ENCODE measurements at places on chromosomes 7 and 10. TPM values are rescaled to one million over a fixed set of nuclear protein-coding genes. Genes with fewer than 3 reads are reported as not detected.

RAPGEF5 gene
- total RNA-seq: 121 TPM

TMEM196 gene
- 2.4 TPM for total RNA-seq

GRCh38 chr10:48613016-48613415, 8.1 kb upstream of the ARHGAP22 start:
- H3K27me3 ChIP-seq: no peaks in the 10 kb centered on the region
- no peak overlapping the region for H3K4me3 ChIP-seq
- no peaks in the 10 kb centered on the region for H3K36me3 ChIP-seq
- H3K27ac ChIP-seq: no peak overlapping the region

- no peak for DNase-seq
- peaks cover 19% of the 10 kb centered on the region for H3K36me3 ChIP-seq
- no peaks in the 10 kb centered on the region for H3K27me3 ChIP-seq
- H3K27ac ChIP-seq: no peak overlapping the region
- no peaks in the 10 kb centered on the region for H3K4me1 ChIP-seq
Observed at GRCh38 chr10:100192350-100192749, 6.5 kb upstream of the ERLIN1 start.

DNA sequence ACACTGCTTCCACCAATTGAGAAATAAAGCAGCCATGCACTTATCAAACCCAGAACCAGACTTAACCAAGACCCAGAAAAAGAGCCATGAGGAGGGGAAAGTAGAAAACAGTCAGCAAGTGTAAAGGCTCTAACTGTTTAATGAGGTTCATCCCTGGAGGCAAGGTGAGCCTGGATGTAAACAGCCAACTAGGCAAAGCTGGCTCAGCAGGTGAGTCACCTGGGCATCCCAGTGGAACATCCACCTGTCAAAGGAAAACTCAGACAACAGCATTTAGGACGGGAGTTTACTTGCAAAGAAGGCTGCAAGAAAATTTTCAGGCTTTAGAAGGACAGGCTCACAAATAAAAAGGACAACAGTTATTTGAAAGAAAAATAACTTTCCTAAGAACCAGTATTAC, 153.0 kb downstream of the SNX13 start:
- no peak overlapping the region for H3K27ac ChIP-seq
- DNase-seq: no peak
- no peaks in the 10 kb centered on the region for H3K36me3 ChIP-seq

- no peak overlapping the region for H3K4me3 ChIP-seq
- no peaks in the 10 kb centered on the region for H3K27me3 ChIP-seq
- H3K36me3 ChIP-seq: no peaks in the 10 kb centered on the region
- DNase-seq: no peak
Observed at GRCh38 chr10:33027088-33027487, 69.1 kb upstream of the ITGB1 start.

DNA sequence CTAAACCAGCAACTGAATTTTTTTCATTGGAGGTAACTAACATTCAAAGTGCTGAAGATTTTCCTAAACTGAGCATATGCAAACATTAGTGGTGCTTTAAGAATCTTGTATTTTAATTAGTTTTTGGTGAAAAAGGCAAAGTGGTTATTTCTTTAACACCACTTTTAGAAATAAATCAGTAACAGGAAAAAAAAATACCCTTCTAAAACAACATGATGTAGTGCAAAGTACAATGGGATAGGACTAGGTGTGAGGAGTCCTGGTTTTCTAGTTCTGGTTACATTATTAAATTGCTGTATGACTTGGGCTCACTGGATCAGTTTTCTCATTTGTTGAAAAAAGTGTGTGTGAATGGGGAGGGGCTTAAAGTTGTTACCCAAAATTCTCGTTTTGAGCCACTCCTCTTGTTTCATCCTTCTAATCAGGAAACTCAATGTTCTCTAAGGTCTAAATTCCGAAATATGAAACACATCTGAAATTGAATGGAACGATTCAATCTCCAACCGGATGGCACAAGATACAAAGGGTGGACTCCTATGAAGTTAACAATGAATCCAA, 1.8 kb downstream of the WASL start:
- peak overlapping the region; percentile 99 for H3K27ac ChIP-seq
- H3K36me3 ChIP-seq: no peaks in the 10 kb centered on the region
- no peaks in the 10 kb centered on the region for H3K27me3 ChIP-seq
- DNase-seq: no peak
- peak overlapping the region; percentile 95 for H3K4me3 ChIP-seq

DNA sequence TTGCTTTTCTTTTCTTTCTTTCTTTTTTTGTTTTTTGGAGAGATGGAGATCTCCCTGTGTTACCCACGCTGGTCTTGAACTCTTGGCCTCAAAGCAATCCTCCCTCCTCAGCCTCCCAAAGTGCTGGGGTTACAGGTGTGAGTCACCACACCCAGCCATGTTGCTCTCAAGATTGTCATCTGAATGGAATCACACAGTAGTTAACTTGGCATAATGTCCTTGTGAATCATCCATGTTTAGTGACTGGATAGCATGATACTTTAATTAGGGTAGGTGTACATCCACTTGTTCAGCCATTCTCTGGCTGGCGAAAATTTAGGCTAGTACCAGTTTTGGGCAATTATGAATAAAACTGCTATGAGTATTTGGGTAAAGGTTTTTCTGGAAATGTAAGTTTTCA, 15.4 kb upstream of the GRB10 start:
- H3K36me3 ChIP-seq: no peaks in the 10 kb centered on the region
- H3K4me3 ChIP-seq: no peak overlapping the region
- H3K27me3 ChIP-seq: peaks cover 14% of the 10 kb centered on the region

DNA sequence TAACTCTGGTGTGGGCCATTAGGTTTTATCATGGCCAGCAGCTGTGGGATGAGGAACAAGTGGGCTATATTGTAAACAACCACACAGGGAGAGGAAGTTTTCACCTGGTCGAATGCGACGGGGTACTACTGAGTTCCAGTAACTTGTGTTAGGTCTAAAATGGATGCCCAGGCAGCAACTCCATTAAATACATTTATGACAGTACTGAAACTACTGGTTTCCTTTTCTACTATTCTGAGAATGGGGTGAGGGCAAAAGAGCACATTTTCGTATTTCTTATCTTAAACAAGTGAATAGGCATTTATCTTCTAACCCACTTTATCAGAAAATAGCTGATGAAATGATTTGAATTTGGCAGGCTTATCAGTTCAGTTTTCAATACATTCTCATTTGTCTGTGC, 109.7 kb downstream of the C1GALT1 start:
- no peak for DNase-seq
- no peak overlapping the region for H3K4me3 ChIP-seq
- H3K36me3 ChIP-seq: no peaks in the 10 kb centered on the region
- no peaks in the 10 kb centered on the region for H3K4me1 ChIP-seq
- no peaks in the 10 kb centered on the region for H3K27me3 ChIP-seq

DNA sequence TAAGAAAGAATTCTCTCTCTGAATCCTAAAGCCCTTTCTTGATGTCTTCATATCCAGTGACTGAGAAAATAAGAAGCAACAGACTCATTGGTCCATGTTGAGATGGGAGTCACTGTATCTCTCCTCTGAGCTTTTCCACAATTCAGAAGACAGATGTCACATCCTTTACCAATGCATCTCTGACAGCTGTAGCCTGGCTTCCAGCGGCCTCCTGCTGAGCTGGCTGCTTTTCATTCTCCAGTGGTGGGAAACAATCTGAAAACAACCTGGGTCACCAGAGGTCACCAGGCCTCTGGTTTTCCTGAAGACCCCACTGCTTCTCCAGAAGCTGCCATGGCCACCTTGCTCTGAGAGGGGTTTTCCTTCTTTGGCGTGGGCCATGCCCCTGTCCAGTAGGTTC, 18.3 kb upstream of the RPA3 start:
- DNase-seq: no peak
- peaks cover 3% of the 10 kb centered on the region for H3K4me1 ChIP-seq
- no peaks in the 10 kb centered on the region for H3K27me3 ChIP-seq
- no peaks in the 10 kb centered on the region for H3K36me3 ChIP-seq
- H3K4me3 ChIP-seq: no peak overlapping the region
